ENCODE measurements at places on chromosomes 2 and 18. TPM values are rescaled to one million over a fixed set of nuclear protein-coding genes. Genes with fewer than 3 reads are reported as not detected.

TUBB8B gene
- 1.2 TPM for polyA plus RNA-seq

FBXO48 gene
- polyA plus RNA-seq = 1.4 TPM

NPHP1 gene
- 5.2 TPM for polyA plus RNA-seq

LYPD6 gene
- polyA plus RNA-seq = 0.23 TPM

ALKAL2 gene
- 13.3 TPM for polyA plus RNA-seq

ANKRD29 gene
- 13.0 TPM for polyA plus RNA-seq

LIPG gene
- polyA plus RNA-seq = 1.8 TPM

CCDC178 gene
- polyA plus RNA-seq = 1.3 TPM

Measured in thymus (tissue), 14 donors.